ENCODE measurements at places on chromosomes 12 and 14.

DNA sequence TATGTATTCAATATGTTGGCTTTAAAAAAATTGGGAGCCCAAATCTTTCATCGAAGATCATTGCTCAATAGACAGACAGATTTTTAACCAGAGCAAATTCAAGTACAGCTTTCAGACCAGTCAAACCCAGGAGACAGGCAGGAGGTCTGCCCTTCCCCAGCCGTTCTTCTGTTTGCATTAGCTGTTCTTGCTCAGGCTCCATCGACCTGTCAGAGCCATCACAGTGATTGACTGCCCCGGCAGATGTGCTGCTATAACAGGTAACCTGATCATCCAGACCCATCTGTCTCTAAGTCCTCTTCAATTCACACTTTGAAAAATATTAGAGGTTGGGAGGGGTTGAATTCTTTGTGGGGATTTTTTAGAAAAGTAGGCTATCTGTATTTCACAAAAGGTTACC is 453.5 kb downstream of the FOXG1 start:
- DNase-seq: no peak

- no peak for DNase-seq
Observed at GRCh38 chr14:79201564-79202207, 1009.6 kb downstream of the DIO2 start.

DNA sequence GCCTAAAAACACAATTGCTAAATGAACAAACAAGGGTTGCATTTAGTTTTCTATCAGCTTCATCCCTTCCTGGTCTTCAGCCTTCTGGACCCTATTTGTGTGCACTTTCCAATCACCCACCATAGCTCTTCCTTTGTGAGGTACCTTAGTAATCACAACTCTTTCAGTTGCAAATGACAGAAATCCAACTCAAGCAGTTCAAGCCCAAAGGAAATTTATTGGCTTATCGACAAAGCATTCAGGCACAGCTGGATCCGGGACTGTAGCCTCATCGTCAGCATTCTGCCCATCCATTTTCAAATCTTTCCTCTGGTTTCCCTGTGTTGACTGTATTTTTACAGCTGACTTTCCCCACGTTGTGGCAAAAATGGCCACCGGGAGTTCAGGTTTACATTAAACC is 148.6 kb upstream of the VASH1 start:
- no peak for DNase-seq

DNA sequence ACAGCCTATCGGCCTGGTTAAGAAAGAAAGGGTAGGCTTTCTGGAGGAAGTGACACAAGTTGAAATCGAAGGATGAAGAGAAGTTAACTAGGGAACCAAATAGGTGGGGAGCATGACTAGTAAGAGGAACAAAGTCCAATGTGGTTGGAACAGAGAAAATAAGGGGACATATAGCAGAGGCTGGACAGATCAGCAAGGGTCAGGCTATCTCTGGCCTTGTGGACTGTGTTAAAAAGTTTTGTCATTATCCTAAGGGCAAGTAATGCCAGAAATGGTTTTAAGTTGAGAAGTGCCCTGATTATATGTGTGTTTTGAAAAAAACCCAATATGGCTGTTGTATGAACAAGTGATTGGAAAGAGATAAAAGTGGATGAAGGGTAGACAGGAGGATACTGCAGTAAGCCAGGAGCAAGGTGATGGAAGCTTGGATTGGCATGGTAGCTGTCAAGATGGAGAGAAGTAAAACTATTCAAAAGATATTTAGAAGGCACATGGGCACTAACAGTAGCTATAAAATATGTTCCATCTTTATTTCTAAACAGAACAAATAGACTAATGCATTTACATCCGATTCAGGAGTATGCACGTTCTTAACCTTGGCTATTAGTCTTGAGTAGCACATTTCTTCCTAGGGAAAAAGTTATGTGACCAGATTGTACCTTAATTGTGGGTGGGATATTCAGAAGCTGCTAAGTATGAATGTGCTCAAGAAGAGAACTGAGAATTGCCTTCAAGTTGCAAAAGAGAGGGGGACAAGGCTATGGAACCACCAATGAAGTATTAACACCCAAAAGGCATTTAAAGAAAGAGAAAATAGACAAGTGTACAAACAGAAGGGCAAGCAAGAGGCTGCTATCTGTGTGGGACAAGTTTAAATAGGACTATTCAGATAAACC is 46.8 kb upstream of the OR5AU1 start:
- no peak for DNase-seq

GRCh38 chr12:121793440-121793837 is at the start of gene RHOF:
Gene RHOF, minus strand, starts transcription at chr12:121793688. Its CDS starts 55 bp downstream, at chr12:121793633.
- peak; percentile 72 for DNase-seq

GRCh38 chr14:33414041-33414440 is 475.4 kb downstream of the NPAS3 start:
- DNase-seq: no peak

GRCh38 chr14:79552778-79553177 is 658.5 kb downstream of the DIO2 start:
- no peak for DNase-seq

DNA sequence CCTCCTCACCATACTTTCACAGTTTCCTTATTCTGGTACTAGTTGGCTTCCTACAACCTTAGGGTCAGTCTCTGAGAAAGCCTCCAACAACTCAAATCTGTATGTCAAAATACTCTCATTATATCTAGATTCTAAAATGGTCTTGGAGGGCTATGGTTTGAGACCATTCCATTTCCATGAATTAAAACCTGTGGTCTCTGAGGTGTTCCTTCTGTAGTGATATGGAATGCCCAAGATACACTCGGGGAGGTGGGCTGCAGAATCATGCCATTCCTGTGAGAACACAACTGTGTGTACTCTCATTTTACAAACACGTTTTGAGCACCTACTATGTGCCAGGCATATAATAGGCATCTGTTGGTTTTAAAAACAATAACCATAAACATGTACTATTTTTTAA is 74.0 kb downstream of the FERMT2 start:
- no peak for DNase-seq

GRCh38 chr14:94787092-94787491 is 17.2 kb upstream of the GSC start:
- no peak for DNase-seq

- DNase-seq: no peak
Observed at GRCh38 chr14:89249065-89249695, 167.9 kb downstream of the FOXN3 start.

DNA sequence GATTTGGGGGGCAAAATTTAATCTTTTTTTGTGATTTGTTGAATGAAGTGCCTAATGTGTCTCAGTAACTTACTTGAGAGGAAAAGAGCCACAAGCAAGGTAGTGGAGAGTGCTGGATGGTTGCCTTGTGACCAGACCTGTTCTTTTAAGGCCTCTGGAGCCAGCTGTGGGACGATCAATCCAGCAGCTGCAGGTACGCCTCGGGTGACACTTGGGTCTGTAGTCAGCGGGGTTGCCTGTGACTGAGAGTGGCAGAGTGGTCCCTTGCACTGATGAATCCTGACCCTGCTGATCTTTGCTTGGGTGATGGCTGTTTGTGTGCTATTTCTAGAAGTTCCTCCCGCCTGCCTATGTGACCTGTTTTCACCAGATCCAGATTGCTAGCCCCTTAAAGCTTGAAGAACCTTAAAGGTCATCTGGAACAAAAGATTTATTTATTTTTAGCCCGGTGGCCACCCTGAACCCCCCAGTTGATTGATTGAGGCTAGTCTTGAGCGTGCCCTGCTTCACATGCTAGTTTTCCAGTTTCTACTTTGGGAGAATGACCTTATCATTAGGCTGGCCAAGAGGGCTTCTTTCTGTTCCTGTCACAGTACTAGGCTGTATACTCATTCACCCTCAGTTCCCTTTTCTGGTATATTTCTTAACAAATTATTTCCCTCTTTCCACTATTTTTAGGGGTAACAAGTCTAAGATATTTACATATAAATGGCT is 23.2 kb downstream of the PRKCH start:
- DNase-seq: no peak

DNA sequence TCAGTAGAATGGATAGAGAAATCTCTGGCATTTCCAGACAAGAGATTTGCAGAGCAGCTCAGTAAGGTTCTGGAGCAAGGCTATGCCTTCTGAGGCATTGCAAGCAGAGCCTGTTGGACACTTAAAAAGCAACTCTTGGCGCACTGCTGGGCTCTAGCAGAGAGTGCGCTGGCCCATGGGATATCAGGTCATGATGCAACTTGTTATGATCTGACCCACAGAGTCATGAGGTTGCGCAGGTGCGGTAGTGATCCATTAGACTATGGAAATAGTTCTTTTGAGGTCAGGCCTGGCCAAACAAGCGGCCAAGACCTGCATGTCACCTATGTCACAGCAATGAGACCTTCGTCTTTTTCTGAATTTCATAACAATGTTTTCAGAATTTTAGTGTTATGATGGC is 168.6 kb downstream of the TMTC3 start:
- no peak for DNase-seq

GRCh38 chr12:108612788-108613282 is 15.0 kb upstream of the TMEM119 start:
- DNase-seq: no peak
